ENCODE measurements at places on chromosomes 1 and 21.

DNA sequence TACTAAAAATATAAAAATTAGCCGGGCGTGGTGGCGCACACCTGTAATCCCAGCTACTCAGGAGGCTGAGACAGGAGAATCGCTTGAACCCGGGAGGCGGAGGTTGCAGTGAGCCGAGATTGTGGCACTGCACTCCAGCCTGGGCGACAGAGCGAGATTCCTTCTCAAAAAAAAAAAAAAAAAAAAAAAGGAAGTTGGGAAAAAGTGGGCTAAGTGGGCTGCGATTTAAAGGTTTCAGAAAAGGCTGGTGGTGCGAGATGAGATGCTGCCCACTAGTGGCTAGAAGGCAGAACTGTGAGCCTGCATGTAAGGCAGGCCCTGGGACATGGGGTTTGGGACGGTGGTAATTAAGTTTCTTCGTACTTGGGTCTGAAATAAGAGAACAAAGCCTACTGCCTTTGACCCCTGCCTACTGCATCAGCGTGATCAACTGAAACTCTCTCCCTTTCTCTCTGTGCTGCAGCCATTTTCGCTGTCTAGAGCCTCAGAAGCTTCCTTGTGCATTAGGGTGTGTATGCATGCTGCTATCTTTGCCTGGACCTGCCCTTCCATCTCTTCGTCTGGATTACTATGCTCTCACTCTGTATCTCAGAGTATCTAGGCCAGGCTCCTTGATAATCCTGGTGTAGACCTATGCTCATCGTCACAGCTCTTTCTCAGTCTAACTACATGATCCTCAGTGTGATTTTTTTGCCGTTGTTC, 12.4 kb downstream of the FMOD start:
- peak; percentile 41 for DNase-seq

GRCh38 chr1:236066054-236066453, 1.2 kb upstream of the NID1 start:
- DNase-seq: no peak

DNA sequence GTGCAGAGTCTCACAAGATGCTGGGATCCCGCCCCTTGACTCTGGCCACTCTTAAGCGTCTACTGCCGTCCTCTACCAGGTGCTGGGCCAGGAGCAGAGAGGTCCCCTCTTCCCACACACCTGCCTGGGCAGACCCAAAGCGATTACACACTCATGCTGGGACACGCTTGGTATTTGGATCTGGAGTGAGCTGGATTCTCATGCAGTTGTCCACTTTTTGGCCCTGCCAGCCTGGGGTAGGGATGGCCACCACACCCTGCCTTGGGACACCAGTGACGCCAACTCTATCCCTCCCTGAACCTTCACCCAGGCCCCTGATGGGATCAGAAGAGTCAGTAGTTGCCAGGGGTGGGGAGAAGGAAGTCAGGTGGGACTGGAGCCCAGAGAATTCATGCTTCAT, 28.6 kb downstream of the ITPKB start:
- no peak for DNase-seq

DNA sequence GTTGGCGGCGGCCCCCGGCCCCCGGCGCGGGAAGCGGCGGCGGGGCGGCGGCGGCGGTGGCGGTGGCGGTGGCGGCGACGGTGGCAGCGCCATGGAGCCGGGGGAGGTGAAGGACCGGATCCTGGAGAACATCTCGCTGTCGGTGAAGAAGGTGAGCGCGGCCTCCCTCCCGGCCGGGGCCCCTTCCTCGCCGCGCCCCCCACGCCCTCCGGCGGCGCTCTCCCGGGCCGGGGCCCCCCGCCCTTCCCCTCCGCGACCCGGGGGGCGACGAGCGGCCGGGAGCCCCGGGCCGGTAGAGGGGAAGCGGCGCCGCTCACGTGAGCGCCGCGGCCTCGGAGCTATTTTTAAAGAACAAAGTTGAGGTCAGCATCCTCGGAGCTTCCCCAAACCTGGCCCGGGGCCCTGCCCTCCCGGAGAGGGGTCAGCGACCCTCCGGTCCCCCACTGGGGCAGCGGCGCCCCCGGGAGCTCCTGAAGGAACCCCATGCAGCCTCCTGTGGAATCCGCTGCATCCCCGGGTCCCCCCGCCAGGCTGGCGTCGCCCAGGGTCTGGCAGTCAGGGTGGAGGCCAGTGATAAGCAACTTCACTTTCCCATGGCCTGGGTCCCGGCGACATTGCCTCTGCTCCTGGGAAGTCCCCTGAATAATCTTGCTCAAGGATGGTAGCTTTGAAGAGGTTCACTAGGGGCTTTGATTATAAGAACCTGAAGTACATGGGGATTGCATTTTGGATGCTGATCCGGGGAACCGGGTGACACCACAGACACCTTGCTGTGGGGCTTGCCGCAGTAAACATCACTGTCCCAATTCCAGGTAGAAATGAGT, 560 bp downstream of the PLEKHM2 start:
- peak; percentile 30 for DNase-seq

DNA sequence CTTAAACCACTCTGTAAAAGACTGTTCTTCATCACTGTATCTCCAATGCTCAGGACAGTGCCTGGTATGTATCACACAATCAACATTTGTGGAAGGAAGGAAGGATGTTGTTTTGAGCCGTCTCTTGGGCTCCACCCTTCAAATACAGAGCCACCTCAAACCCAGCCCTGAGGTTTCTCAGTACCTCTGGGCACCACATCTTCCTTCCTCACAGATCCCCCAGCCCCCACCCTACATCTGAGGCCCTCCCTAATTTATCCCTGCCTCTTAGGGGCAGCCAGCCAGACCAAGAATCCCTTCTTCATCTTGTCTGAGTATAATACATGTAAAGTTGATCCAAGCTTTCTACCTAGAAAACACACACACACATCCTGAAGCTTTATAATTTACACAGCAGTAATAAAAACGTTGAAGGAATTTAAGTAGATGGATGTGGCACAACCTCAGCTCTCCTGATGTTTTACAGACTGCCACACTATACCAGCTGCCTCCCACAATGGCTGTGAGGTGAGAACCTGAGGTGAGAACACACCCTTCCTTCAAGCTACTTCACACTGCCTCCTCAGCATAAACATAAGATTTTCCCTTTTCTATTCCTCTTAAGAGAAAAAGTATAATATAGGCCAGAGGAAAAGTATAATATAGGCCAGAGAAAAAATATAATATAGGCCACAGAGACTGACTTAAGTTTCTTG, 48.5 kb downstream of the CDC7 start:
- peak; percentile 84 for DNase-seq

GRCh38 chr1:149843431-149844041, 55.8 kb upstream of the BOLA1 start:
- DNase-seq: peak; percentile 20

- DNase-seq: peak; percentile 53
These were observed 37.4 kb downstream of the TRIT1 start for GRCh38 chr1:39845569-39846566.

- DNase-seq: no peak
These were observed 25.3 kb downstream of the NADK start for GRCh38 chr1:1752636-1753606.

DNA sequence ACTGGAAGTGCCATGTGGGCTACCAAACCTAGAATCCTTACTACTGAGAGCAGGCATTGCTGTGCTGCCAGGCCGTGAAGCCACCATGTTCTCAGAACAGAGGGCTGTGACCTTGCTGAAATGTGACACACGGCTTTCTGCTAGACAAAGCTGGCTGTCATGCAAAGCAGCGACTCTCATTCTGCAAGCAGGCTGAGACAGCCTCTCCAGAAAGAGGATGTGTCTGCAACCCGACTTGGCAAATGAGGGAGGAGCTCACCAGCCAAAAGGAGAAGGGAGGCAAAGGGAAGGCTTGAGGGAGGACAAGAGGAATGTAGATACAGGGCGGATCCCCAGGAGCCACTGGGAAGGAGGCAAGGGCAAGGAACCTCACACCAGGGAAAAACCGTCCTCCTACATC, 85.7 kb upstream of the KRTAP19-8 start:
- DNase-seq: no peak

All from activated CD4-positive, alpha-beta T cell treated with anti-CD3 and anti-CD28 coated beads, Interleukin-2, Interleukin-4, amounts not matched to agents 100 ng/mL and 50 ng/mL, durations not matched to agents 16 hours and 8 hours (primary cell).